ENCODE measurements at places on chromosomes 5 and 9.

DNA sequence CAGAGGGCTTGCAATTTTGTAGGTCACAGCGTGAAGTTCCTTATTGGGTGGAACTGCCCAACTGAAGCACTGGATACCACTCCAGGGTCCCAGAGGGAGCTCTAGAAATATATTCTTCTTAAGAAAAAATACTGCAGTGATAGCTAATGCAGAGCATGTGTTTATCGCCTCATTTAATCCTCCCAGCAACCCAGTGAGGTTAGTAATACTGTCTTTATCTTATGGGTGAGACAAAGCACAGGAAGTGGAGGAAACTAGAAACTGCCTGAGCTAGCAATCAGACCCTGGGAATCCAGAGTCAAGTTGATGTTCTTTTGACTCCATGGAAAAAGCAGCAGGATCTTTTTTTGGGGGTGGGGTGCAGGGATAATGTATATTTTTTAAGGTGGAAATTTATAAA is 153.3 kb downstream of the PJA2 start:
- no peak for DNase-seq

- DNase-seq = no peak
Measured at GRCh38 chr5:100479079-100479688, 56.0 kb upstream of the FAM174A start.

DNA sequence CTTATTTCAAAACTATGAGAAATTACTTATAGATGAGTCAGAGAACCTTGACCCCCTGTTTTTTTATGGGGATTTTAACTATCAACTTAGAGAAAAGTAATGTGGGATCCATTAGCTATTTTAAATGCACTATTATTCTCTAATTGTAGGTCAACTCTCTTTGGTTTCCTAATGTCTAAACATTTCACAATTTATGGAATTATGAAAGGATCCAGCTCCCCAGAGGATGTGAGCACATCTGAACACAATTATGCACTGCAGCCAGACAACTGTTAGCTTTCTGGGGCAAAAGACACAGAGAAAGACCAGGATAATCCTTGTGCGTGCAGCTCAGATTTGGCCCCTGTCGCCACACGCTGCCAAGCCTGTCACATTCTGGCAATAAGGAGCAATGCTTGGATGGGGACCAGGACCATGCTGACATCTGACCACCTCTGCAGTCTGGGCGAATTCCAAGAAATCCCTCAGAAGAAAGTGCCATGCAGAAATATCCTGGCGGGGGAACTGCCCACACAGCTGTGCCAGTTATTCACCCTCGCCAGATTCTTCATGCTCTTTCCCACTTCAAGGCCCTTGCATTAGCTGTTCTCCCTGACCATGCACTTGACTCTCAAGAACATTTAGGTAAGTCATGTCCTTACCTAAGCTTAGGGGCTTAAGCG is 22.2 kb upstream of the CMBL start:
- no peak for DNase-seq

- DNase-seq = no peak
Measured at GRCh38 chr9:106962615-106963363, 99.8 kb downstream of the ZNF462 start.

GRCh38 chr5:54313311-54314270 is 3.2 kb upstream of the ARL15 start:
- DNase-seq = no peak

DNA sequence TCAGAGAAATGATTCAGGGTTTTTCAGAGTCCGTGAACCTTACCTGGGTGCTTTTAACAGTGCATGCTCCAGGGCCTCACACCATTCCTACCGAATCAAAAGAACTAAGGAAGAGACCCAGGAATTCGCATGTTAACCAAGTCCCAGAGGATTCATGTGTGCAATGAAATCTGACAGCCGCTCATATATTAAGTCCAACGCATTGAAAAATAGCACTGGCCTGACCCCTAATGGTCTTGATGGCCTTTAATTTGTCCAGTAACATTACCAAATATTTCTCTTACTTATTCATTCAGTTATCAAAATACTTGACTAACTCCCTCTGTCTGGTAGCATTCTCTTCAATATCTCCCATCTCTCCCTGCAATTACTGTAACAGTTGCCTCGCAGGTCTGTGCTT is 55.0 kb upstream of the MARCHF11 start:
- DNase-seq = peak; percentile 1

DNA sequence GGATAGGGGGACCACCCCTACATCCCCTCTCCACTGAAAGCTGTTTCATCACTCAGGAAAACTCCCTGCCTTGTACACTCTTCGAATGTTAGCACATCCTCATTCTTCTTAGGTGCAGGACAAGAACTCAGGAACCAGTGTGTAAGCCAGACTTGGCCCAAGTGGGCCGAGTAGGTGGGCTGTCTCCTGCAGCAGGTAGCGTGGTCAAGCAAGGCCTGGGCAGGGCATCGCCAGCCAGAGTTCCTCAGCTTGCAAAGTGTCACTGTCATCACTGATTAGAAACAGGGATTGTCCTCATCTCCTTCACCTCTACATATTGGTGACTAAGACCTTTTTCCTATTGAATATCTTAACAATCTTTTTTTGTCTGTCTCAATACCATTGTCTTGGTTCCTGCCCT is 22.3 kb downstream of the SMIM15 start:
- no peak for DNase-seq

DNA sequence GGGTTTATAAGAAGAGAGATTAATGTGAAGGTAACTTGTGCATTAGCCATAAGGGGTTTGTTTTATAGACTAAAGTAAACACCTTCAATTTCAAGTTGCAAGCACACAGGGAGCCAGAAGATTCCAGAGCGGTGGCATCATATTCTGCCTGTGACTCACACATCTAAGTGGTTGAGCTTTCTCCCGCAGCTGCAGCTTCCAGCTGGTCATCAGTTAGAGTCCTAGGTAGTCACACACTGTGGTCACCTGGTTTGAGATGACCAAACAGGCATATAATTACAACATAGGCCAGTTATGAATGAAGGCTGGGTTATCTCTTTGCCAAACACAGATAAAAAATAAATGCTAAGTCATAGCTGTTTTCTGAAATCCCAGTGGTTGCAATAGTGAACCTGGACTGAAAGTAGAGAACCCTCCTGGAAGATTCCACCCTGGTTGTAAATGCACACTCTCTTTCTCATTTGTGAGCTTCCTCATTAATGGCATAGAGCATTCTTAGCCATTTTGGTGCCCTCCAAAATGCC is 171.3 kb downstream of the GDNF start:
- peak; percentile 97 for DNase-seq

DNA sequence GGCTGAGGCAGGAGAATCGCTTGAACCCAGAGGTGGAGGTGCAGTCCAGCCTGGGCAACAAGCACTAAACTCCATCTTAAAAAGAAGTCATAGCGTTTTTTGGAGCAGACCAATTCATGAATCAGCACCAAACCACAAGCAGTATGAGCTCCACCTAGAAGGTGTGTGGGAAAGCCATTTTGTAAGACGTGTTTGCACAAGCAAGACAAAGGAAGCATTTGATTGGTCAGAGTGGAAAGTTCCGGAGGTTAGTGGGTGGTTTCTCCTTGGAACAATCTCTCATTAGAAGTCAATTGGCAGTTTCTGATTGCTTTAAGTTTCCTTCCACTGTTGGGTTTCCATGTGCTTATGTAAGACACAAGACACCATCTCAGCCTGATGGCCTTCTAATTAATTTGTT is 5.0 kb downstream of the SRD5A1 start:
- no peak for DNase-seq

DNA sequence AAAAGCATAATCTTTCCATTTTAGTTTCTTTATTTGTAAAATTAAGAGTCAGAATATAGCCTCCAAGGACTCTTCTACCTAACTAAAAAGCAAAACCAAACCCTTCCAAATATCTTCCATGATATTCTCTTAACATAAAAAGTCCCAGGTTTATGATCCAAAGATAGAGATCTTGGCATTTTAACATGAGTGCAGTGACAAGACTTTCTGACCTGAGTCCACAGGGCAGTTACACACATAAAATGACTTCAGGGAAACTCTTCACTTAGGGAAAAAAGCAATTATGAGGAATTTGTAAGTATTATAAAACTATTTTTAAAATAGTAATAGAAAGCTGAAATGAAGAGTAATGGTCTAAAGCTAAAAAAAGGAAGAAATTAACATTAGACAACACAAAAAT is 772.6 kb upstream of the DMAC1 start:
- DNase-seq = no peak

- no peak for DNase-seq
Measured at GRCh38 chr9:18874069-18874468, 158.9 kb downstream of the SAXO1 start.

DNA sequence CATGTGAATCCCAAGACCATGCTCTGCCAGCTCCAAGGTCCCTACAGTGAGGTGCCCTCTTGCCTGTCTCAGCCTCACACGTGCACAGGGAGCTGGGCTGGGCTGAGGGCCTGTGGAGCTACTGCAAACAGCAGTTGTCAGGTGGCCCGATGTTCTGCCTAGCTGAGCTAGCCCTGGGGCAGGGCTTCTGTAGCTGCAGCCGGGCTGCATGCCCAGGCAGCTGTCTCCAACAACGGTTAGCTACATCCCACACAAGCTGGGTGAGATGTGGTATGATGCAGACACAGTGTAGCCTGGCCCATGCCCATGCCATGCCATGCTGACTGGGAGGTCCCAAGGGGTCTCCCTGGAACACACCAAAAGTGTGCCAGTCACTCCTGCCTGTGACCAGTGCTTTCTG is 62.0 kb downstream of the MACROH2A1 start:
- no peak for DNase-seq

DNA sequence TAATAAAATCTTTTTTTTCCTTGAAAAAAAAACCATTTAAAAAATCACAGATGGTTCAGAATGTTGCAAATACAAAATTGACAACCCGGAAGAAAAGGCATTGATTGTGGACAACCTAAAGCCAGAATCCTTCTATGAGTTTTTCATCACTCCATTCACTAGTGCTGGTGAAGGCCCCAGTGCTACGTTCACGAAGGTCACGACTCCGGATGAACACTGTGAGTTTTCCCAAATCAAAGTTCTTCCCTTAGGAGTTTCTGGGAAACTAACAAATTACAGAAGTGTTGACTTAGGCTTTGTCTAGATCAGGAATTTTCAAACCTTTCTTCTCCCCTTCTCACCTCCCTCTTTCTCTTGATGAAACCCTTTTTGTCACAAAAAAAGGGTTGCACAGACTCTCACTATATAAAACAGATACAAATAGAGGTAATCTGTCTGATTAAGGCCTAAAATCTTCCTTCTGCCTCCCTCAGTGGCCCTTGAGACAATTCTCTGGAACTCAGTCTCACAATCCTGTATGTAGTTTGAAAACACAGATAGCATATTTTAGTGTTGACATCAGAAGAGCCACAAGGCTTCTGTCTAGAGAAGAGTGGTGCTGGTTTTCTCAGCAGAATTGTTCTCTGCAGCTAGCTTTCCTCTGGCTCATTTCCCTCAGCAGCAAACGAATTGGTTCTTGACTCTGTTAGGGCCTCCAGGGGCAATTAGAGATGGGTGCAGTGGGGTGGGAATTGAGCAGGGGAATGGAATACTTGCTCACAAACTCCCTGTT is 79.5 kb downstream of the OSMR start:
- DNase-seq = no peak

GRCh38 chr5:128237546-128237945 is 154.0 kb downstream of the SLC12A2 start:
- DNase-seq = no peak

DNA sequence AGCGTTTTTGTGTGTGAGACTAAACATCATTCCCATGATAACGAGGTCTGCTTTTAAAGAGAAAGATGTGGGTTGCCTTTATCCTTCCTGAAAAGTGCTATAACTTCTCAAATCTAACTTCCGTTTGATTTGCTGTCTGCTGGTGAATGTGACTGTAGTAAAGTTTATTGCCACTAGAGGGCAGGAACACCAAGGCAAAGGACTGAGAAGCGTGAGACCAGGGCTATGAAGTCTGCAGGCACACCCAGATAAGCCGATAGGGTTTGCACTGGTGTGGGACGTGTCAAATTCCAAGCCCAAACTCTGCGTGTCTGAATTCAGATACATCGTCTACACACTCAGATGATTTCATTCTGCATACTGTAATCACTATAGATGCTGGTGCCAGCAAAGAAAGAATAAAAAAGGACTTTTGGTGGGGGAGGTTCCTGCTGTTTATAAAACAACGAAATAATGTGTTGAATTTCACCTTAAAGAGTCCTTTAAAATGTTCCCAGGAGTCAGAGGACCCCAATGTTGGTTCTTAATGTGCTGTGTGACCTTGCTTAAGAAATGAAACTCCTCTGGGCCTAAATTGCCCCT is 87.2 kb downstream of the PTTG1 start:
- peak; percentile 80 for DNase-seq

DNA sequence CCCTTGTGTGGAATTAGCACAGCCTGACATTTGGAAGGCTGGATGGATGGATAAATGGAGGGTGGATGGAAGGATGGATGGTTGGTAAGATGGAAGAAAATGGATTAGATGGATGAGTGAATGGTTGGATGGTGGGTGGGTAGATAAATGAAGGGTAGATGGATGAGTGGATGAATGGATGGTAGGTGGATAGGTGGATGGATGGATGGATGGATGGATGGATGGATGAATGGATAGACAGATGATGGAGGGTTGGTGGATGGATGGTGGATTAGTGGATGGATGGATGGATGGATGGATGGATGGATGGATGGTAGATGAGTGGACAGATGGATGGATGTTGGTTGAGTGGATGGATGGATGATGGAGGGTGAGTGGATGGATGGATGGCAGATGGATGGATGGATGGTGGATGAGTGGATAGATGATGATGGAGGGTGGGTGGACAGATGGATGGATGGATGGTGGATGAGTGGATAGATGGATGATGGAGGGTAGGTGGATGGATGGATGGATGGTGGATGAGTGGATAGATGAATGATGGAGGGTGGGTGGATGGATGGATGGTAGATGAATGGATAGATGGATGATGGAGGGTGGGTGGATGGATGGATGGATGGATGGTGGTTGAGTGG is 175.6 kb upstream of the PPP1R26 start:
- DNase-seq = no peak

- DNase-seq = no peak
Measured at GRCh38 chr5:138985683-138986082, 110.5 kb upstream of the LRRTM2 start.

DNA sequence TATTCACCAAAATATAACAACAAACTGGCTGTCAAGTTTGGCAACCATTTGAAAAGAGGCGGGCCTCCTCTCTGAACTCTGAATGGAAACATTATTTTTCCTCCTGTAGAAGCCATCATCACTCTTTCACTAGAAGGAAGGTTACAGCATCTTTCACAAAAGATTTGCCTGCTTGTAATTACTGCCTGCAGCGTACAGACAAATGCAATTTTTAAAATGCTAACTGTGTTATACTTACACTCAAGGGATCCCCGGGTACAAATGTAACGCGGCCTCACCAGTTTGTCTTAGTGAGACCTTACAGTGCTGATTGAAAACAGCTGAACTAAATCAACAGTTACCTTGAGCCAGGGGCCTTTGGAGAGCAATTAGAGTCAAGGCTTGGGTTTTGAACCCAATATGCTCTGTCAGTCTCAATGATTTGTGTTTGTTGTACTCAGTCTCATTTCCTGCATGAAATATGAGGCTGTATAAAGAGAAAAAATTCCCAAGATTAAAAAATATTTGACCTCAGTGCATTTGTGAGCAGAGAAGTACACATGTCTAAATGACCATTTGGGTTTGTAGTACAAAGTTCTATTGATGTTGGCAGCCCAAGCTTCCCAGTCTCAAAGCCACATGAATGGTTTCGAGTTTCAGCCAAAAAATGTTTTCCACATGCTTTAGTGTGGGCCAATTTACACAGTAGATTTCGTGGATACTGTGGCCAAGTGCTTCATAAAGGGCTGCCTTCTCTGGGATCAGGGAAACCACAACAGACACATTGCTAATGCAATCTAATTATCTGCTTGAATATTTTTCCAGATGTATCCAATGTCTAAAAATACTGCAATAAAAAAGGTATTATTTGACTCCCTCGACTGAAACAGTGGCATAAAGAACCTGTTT is 500.0 kb downstream of the SPATA31D1 start:
- DNase-seq = no peak

Data from RKO (cell line).